ENCODE measurements at places on chromosomes 1 and 21. TPM values are rescaled to one million over a fixed set of nuclear protein-coding genes. Genes with fewer than 3 reads are reported as not detected.

The C1orf141 gene
- not detected for total RNA-seq

The OR2L2 gene
- not detected for total RNA-seq

The TMEM269 gene
- total RNA-seq: 0.08 TPM

The KIF2C gene
- 41.8 TPM for total RNA-seq

The DMRTA2 gene
- 0.23 TPM for total RNA-seq

The FCRL4 gene
- not detected for total RNA-seq

The ERG gene
- not detected for total RNA-seq

The IL12RB2 gene
- total RNA-seq: not detected

The PLEKHN1 gene
- 7.6 TPM for total RNA-seq

The PLA2G2A gene
- not detected for total RNA-seq

The VCAM1 gene
- total RNA-seq: 0.08 TPM

The RAP1GAP gene
- total RNA-seq: 9.9 TPM

The AK4 gene
- 25.8 TPM for total RNA-seq

The TTLL10 gene
- total RNA-seq: not detected

The SPRR2A gene
- not detected for total RNA-seq

The C1QTNF12 gene
- total RNA-seq: 2.0 TPM

The KCNJ9 gene
- not detected for total RNA-seq

The OR2T35 gene
- not detected for total RNA-seq

The CR1L gene
- not detected for total RNA-seq

The GNG12 gene
- total RNA-seq: 66.0 TPM

The OLFML3 gene
- 3.8 TPM for total RNA-seq

The FCN3 gene
- total RNA-seq: not detected

The TTC4 gene
- 27.1 TPM for total RNA-seq

The LCE1D gene
- total RNA-seq: not detected

The LRRC47 gene
- total RNA-seq: 32.6 TPM

The SEMA6C gene
- total RNA-seq: 1.8 TPM

The TRAF3IP3 gene
- total RNA-seq: not detected

The UBE4B gene
- total RNA-seq: 13.9 TPM

The GSTM1 gene
- not detected for total RNA-seq

The CRYBG2 gene
- 1.2 TPM for total RNA-seq

The FASLG gene
- not detected for total RNA-seq

The E2F2 gene
- 2.5 TPM for total RNA-seq

The CCDC24 gene
- total RNA-seq: 7.1 TPM

The CBR3 gene
- 15.9 TPM for total RNA-seq

The SLC27A3 gene
- total RNA-seq: 1.2 TPM

The CLEC20A gene
- total RNA-seq: not detected

Measured in A549 treated with CORT108297 at 1 μM for 4 hours (cell line).